ENCODE measurements at places on chromosomes 6 and 20.

DNA sequence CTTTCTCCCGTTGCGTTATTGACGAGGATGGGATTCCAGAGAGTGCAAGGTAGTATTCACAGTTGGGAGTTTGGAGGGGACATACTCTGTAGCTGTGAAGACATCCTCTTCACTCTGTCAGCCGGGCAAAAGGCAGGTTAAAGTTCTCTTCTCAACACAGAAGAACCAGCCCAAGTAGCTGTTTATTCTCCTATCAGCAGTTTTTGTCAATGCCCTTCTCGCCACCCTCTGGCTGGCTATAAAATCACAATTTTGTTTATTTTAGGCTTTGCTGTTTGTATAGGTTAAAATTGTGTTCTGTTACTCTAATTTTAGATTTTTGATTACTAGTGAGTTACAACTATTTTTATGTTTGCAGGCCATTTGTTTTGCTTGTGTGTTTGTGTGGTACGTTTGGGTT, 37.9 kb upstream of the MAS1 start:
- peak; percentile 66 for DNase-seq

GRCh38 chr6:133809406-133809805, 79.5 kb upstream of the TCF21 start:
- DNase-seq, result no peak

- no peak for DNase-seq
Observed at GRCh38 chr6:78947529-78947928, 80.2 kb downstream of the IRAK1BP1 start.

- DNase-seq, result no peak
Observed at GRCh38 chr6:44569931-44570385, 182.5 kb downstream of the CDC5L start.

DNA sequence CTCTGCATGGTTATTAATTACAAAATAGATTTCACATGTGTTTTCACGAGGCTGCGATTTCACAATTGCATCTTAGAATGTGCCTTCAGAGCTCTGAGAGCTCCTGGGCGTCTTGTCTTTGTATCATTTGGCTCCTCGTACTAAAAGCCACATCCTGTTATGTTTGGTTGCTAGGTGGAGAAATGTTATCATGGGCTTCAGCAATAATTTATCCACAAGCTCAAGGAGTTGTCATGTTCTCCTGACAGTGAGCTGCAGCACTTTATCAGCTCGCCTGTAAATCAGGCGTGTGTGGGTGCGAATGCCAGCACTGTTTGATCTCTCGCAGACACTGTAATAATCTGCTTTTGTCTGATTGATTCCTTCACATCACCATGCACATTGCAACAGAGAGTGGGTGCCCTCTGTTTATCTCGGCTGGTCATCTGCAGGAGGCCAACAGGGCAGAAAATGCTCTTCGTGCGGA, 218.6 kb upstream of the ZFP64 start:
- DNase-seq, result no peak

DNA sequence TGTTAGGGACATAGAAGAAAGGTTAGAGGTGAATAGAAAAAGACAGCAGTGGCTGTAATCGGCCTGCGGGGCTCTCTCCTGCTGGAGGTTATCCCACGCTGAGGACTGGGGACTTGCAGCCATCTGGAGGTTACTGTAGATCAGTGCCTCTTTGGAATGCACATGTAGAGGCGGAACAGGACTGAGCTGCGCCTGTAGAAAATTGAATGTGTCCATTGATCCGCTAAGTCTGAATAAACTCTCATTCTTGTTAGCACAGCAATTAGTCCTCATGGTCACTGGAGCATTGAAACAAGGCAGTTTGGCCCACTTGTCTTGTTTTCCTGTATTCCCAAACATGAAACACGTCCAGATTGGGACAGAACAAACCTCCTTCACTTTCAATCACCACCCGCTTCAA, 46.3 kb upstream of the F13A1 start:
- peak; percentile 57 for DNase-seq

DNA sequence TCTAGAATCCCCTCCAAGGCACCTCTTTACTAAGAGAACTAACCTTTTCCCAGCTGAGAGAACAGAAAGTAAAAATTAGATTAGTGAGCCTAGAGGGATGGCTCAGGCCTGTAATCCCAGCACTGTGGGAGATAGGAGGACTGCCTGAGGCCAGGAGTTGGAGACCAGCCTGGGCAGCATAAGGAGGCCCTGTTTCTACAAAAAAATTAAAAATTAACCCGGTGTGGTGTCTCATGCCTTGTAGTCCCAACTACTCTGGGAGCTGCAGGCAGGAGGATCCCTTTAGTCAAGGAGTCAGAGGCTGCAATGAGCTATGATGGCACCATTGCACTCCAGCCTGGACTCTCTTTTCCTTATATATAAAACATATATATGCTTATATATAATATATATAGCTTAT, 5.5 kb upstream of the OOEP start:
- DNase-seq, result no peak

DNA sequence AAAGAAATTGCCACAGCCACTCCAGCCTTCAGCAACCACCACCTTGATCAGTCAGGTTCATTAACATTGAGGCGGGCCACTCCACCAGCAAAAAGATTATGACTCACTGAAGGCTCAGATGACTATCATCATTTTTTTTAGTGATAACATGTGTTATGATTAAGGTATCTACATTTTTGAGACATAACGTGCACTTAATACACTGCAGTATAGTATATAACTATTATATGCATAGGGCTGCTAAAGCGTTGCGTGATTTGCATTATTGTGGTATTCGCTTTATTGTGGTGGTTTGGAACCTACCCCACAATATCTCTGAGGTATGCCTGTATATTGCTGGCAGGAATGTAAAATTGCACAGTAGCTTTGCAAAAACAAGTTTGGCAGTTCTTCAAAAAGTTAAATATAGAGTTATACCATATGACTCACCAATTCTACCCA, 6.8 kb upstream of the RIPK1 start:
- DNase-seq, result no peak

DNA sequence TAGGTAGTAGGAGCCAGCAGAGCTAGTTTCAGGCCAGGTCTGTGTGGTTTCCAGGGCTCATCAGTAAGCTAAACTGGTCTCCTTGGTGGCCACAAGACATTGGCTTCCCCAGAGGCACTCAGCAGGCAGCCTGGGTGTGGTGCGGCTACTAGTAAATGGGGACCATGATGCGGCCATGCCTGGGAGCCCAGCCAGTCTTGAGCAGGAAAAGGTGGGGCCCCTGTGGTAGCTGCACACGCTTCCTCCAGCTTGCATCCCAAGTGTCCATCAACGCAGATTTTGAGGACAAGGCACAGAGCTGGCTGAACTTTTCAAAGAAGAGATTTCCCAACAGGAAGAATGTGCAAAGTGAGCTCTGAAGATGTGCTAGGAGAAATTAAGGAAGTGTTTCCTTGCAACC, 107.4 kb upstream of the NAA20 start:
- DNase-seq, result no peak

GRCh38 chr20:37354210-37355195, 8.6 kb downstream of the SRC start:
- no peak for DNase-seq
